ENCODE measurements at places on chromosomes 3 and 15.

GRCh38 chr3:81470524-81471278 lies 290.7 kb downstream of the GBE1 start:
- DNase-seq: no peak

- no peak for DNase-seq
Measured at GRCh38 chr15:87662575-87662974, 594.0 kb downstream of the NTRK3 start.

- no peak for DNase-seq
Measured at GRCh38 chr3:123113889-123114450, 47.1 kb downstream of the PDIA5 start.

GRCh38 chr15:80095969-80096368 lies 36.5 kb downstream of the ZFAND6 start:
- DNase-seq: no peak

DNA sequence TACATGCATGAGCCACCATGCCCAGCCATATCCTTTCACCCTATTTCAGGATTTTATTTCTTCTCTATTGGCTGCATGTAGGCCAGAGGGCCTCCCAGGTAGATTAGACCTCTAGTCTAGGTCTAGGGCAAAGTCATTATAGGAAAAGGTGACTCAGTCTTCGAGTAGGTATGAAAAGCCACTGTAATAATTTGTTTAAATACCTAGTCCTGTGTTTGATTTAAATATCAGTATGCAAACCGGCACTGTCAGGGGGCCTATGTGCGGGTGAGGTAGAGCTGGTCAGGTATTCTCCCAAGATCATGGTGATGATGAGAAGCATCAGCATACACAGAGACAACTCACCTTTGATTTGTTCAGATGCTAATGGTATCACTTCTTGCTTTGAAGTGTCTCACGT lies 101.4 kb upstream of the UMPS start:
- no peak for DNase-seq

DNA sequence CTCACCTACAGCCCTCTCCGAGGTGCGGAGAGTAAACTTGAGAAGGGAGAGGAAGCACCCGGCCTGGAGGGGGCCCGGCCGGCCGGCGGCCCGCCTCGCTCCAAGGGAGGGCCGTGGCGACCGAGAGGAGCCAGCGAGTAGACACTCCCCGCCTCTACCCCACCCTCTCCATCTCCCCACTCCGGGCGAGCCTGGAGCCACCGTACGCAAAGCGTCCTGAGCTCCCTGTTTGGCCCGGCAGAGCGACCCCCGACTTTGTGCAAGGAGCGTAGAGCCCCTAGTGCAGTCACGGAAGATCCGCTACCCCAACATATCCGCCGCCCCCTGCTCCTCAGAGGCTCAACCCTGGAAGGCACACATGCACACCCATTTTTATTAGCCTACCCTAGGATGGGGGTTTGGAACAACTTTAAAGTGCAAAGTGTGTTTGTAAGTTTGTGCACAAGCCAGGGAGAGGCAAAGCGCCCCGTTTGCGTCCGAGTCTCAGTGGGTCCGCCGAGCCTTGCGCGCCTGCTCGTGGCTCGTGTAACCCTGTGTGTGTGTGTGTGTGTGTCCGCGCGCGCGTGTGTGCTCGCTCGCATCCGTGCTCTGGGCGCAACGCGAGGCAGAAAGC lies 508 bp upstream of the SMAD6 start:
- no peak for DNase-seq

GRCh38 chr3:143247073-143247472 lies 127.5 kb downstream of the CHST2 start:
- DNase-seq: no peak

GRCh38 chr3:33075995-33076394 lies 21.0 kb downstream of the GLB1 start:
- DNase-seq: no peak

DNA sequence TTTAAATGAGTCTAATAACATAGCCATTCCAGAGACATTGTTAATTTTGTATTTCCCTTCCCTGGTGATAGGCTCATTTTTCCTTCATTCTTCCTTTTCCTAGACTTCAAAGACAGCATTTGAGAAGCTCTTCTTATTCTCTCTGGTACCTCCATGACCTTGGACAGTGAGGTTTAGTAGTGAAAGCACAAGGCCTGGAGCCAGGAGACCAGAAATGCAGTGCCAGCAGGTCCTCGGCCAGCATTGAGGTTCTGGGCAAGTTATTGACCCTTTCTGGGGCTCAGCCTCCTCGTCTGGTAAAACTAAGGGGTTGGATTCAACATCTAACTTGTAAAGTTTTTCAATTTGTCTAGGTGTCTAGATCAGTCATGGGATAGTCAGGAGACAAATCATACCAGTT lies 146.9 kb downstream of the SV2B start:
- no peak for DNase-seq

DNA sequence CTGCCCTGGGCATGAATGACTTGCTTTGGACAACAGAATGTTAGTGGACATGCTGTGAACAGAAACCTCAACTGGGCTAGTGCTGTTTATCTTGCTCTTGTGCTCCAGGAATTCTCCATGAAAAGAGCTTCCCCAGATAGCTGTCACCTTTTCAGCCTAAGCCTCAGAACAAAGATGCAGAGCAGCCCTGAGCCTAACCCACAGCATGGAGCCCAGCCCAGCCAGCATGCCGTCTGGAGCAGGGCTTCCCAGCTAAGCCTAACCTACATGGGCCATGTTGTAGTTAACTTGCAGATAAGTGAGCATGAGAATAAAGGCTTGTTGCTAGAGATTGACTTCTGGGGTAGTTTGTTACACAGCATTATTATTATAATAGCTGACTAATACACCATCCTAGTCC lies 48.9 kb downstream of the SCN5A start:
- DNase-seq: no peak

DNA sequence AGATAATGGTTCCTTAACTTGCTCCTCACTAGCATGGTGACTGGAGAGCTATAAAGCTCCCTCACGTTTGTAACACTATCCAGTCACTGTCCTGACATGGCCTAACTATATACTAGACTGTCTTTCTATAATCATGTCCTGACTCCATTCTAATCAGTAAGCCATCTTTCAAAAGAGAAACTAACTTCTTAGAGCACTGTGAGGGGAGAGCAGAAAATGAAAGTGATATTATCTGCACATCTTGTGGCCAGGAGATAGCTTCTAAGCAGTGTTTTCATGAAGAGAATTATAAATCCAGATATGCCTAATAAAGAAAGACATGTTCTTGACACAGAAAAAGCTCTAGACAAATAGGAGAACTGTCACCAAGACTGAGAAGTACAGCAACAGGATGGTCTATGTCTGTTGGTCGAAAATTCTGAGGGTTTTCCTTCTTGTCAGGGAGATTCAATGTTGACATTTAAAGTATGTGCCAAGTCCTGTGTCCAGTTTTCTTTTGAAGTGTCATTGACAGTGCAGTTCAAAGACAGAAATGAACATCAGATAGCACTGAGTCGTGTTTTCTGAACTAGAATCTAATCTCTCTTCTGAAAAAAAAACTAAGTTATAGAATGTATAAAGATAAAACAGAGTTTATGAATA lies 230.6 kb upstream of the PEX5L start:
- DNase-seq: no peak

DNA sequence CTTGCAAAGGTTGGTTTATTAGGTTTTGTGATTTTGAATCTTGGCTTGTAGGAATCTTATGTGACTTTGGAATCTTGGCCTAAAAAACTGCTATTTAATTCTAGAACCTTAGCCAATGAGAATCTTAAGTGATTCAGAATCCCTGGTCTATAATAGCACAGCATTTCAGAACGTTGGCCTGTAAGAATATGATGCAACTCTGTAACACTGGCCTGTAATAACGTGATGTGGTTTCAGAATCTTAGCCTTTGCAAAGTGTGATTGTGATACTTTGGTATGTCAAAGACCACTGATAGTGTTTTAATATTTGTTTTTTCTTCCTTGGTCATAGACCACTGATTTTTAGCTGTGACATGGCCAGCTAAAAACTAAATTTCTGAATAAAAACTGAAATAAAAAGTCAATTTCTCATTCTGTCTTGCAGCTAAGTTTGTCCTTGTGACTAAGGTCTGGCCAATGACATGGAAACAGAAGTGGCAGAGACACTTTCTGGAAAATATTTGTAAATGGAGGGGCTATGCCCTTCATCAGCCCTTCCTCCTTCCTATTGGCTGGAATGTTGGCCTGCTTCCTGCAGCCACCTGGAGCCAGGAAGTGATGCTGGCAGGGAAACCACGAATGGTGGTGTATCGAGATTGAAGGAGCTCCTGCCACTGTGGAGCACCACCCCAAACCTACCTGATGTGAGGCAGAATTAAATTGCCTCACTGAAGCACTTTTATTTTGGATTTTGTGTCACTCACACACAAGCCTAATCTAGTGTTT lies 42.3 kb upstream of the CORO2B start:
- DNase-seq: no peak

- no peak for DNase-seq
Measured at GRCh38 chr15:56428821-56429458, 36.0 kb downstream of the MNS1 start.

- no peak for DNase-seq
Measured at GRCh38 chr3:138513090-138513843, 78.9 kb downstream of the ESYT3 start.

GRCh38 chr3:4720316-4721075 lies 227.3 kb downstream of the ITPR1 start:
- DNase-seq: no peak

- no peak for DNase-seq
Measured at GRCh38 chr3:42746455-42747450, 26.3 kb downstream of the CCDC13 start.

DNA sequence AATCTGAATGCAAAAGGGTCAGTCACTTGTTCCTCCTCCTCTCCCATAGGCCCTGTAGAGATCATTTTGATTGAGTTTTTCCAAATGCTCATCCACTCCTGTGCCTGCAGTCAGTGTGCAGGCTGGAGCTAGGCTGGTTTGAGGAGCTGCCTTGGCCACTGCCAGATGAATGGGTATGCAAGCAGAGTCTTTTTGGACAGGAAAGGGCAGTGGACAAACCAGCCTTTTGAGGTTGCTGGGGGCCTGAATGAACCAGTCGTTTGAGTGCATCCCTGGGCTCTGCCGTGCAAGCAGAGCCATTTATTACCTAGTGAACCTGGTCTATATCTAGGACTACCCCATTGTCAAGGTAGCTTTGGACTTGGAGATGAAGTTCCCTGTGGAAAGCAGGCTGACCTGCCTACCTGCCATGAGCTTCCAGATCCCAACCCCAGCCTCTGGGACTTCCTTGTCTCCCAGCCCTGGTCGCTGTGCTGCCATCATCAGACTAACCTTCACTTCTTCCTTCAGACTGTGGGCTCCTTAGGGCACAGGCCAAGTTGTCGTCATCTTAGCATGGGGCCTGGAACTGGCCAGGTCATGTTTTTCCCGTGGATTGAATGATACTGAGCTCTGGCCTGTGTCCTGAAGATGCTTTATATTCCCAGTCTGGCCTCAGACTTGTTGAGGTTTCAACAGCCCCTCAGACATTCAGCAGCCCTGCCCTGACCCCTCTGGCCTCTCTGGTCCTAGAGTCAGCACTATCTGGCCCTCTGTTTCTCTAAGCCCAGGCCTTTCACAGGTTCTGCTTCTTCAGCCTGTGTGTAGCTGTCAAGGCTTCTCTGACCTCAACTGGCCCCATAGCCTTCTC lies 55.5 kb upstream of the PRR23C start:
- DNase-seq: no peak

- DNase-seq: no peak
Measured at GRCh38 chr15:85073556-85074194, 92.0 kb downstream of the PDE8A start.

DNA sequence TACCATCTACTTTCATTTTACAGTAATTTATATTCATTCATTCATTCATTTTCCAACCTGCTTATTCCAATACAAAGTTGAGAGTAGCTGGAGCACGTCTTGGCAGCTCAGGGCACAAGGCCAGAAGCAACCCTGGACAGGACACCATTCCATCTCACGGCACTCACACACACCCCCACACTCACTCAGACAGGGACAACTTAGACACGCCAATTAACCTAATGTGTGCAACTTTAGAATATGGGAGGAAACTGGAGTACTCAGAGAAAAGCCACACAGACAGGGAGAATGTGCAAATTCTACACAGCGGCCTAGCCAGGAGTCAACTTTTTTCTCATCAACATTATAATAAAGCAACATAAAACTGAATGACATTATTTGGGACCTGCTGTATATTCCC lies 46.7 kb downstream of the IGF2BP2 start:
- DNase-seq: no peak

GRCh38 chr3:150868282-150868681 lies 37.0 kb downstream of the MINDY4B start:
- no peak for DNase-seq

GRCh38 chr3:173992416-173992815 lies 594.9 kb downstream of the NLGN1 start:
- DNase-seq: no peak

- DNase-seq: no peak
Measured at GRCh38 chr3:80553211-80553610, 785.4 kb upstream of the ROBO1 start.

DNA sequence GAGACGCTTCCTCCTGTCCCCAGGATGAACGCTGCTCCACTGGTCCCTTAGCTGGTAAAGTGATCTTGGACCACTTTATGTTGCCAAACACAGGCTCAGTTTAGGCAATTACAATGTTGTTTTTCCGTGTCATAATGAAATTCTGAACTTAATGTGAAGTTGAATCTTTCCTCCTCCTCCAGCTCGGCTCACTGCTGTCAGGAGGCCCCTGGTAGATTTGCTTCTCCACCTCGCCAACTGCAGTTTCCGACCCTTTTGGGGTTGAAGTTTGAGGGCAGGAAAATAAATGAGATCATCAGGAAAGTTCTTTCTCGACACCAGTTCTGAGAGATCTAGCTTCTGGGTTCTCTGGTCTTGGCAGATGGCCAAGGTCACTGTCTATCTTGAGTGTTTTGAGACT lies 27.8 kb downstream of the CFAP161 start:
- no peak for DNase-seq

DNA sequence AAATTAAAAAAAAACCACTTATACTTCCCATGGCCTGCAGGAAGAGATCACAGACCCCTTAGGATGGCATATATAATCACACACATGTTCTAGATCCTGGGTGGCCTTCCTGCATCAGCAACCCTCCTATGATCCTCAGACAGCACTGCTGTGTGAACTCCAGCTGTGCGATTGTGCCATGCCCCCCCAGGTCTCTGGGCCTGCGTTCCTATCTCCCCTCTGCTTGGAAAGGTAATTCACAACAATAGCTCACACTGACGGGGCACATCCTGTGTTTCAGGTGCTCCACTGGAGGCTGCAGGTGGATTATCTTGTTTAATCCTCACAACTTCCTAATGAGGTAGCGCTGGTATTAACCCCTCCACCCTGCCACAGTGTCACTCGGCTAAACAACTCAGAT lies 71.2 kb upstream of the GLCE start:
- DNase-seq: no peak

DNA sequence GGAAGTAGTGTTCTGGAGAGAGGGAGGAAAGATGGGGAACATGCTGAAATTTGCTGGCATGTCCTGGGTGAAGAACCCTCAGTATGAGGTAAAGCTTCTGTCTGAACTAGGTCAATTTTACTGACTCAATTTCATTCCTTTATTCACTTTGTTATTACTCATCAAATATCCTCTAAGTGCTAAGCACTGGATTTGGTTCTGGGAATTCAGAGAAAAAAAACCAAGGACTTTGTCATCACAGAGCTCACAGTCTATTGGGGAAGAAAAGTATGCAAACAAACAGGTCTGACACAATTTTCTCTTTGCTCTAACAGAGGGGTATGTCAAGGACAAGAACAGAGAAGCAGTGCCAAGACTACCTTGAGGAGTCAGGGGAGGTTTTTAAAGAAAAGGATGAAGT lies 68.0 kb downstream of the TFG start:
- no peak for DNase-seq
